Transverse colon (tissue), 4 donors: ENCODE measurements at places on chromosomes 3 and 15. TPM values are rescaled to one million over a fixed set of nuclear protein-coding genes. Genes with fewer than 3 reads are reported as not detected.

DNA sequence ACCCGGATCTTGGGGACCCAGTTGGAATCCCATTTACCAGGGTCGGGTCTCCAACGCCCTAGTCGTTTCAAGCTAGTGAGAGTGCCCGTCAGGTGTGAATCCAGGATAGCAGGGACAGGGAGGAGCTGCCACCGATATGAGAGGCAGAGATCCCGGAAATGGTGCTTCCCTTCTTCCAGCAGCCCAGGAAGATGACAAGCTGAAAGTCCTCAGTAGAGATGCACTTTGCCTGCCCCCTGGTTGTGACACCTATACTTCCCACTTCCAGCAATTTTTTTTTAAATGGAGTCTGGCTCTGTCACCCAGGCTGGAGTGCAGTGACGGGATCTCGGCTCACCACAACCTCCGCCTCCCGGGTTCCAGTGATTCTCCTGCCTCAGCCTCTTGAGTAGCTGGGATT lies 503.0 kb downstream of the NTRK3 start:
- H3K27ac ChIP-seq = no peak overlapping the region
- DNase-seq = no peak
- no peak overlapping the region for H3K4me3 ChIP-seq
- no peaks in the 10 kb centered on the region for H3K4me1 ChIP-seq
- no peaks in the 10 kb centered on the region for H3K27me3 ChIP-seq

DNA sequence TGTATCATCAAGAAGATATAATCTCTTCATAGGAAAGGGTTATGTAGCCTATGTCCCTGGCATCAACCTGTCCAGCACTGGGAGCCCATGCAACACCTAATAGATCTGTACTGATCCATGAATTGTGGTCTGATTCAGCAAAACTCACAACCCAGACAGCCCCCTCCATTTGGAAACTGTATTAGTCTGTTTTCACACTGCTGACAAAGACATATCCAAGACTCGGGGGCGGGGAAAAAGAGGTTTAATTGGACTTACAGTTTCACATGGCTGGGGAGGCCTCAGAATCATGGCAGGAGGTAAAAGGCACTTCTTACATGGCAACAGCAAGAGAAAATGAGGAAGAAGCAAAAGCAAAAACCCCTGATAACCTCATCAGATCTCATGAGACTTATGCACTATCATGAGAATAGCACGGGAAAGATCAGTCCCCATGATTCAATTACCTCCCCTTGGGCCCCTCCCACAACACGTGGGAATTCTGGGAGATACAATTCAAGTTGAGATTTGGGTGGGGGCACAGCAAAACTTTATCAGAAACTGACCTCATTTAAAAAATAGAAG lies 83.3 kb downstream of the TRIM42 start:
- no peak overlapping the region for H3K27ac ChIP-seq
- no peaks in the 10 kb centered on the region for H3K36me3 ChIP-seq
- H3K27me3 ChIP-seq = no peaks in the 10 kb centered on the region
- no peak for DNase-seq

- H3K4me3 ChIP-seq = no peak overlapping the region
- DNase-seq = peak; percentile 41
- H3K4me1 ChIP-seq = peaks cover under 1% of the 10 kb centered on the region
- H3K27me3 ChIP-seq = no peaks in the 10 kb centered on the region
- H3K27ac ChIP-seq = peak overlapping the region; percentile 28
These were observed 392.4 kb upstream of the PROK2 start for GRCh38 chr3:72177075-72178050.

GRCh38 chr3:106277731-106278130 lies 408.9 kb upstream of the CBLB start:
- H3K27me3 ChIP-seq = no peaks in the 10 kb centered on the region
- no peak overlapping the region for H3K4me3 ChIP-seq
- DNase-seq = no peak
- H3K36me3 ChIP-seq = no peaks in the 10 kb centered on the region
- H3K27ac ChIP-seq = no peak overlapping the region

DNA sequence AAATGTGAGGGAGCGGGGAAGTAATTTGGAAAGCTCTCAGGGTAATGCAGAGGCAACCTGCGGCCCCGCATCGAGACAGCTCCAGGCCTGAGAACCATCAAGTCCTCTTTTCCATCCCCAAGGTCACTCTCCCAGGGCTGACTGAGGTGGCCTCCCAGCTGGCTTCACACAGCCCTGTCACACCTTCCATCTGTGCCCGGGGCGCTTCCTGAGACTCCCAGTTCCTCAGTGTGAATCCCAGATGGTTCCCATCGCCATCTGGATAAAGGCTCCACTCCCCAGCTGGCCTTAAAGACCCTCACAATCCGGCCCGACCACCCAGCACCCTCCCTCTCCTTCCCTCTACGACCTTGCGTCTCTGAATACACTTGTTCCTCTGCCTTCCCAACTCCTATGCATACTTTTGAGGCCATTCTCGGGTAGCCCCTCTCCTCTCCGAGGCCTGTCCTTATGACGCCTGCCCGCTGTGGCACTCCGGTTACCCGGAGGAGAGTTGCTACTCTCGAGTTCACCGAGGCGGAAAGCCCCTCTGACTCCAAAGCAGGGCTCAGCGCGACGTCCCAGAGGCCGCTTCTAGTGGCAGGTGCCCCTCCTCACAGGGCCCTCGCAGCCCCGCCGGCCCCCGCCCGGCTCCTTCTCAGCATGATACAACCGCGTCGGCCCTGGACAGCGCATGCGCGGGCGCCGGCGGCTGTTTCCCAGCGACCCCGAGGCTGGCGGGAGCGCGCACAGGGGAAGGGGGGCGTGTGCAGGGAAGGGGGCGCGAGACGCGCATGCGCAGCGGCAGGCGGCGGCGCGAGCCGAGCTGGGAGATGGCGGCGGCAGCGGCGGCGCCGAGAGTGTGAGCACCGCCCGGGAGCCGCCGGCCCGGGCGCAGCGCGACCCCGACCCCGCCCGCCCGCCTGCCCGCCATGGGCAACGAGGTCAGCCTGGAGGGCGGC lies at the start of gene BSN:
TSS of gene BSN (plus strand) at position 786 of the 941 bp plus-strand sequence. CDS start at position 912, 126 bp downstream.
- DNase-seq = peak; percentile 85
- H3K27ac ChIP-seq = peak within 1 kb of the TSS; percentile 75
- H3K4me3 ChIP-seq = peak within 1 kb of the TSS; percentile 74
- no peaks in the 10 kb centered on the region for H3K36me3 ChIP-seq

DNA sequence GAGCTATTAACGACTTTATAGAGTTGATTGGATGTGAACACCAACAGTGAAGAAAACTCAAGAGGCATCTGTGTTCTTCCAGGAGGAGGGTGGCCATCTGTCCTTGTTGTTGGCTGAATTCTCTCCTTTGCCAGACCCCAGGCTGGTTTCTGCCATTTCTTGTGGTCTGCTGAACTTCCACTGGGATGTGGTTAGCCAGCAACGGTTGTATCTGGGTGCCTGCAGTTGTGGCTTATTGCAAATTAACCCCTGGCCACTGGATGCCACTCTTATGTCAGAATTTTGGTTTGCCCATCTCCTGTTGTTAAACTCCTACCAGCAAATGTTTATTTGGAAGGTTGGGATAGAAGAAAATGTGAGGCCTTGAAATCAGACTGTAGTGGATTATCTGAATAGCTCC lies 163.6 kb upstream of the TBC1D5 start:
- H3K27me3 ChIP-seq = no peaks in the 10 kb centered on the region
- no peak overlapping the region for H3K4me3 ChIP-seq
- DNase-seq = no peak
- H3K36me3 ChIP-seq = no peaks in the 10 kb centered on the region
- H3K4me1 ChIP-seq = no peaks in the 10 kb centered on the region
- H3K27ac ChIP-seq = no peak overlapping the region

DNA sequence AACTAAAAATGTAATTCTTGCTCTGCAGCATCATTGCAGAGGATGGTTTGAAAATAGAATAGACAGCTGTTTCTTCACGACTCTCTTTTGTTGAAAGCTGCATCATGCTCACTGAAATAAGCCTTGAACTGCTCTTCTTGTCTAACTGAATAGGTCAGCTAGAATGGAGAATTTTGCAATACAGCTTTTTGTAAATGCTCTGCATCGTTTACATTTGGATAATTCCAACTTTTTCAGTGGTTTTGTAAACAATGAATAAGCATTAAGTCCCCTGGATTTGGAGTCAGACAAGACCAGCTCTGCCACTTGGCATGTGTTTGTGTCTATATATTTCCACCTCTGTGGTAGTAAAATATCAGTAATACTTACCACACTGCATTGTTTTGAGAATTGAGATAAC lies 95.2 kb downstream of the PLSCR2 start:
- H3K4me3 ChIP-seq = no peak overlapping the region
- H3K4me1 ChIP-seq = no peaks in the 10 kb centered on the region
- H3K27ac ChIP-seq = no peak overlapping the region
- H3K36me3 ChIP-seq = no peaks in the 10 kb centered on the region

DNA sequence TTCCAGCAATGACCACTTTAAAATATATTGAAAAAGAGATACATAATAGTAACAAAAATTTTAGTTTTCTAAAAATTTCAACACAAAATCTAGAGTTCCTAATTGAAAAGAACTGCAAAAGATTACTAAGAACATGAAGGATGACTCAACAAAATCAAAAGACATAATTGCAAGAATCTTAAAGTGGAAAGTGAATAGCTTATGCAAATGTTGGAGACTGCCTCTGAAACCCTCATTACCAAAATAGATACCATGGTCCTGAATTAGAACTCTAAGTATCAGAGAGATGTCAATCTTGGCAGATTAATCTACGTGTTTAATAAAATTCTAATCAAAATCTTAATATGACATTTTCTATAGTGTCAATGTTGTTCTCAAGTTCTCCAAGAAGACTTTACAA lies 60.7 kb upstream of the SGO1 start:
- no peaks in the 10 kb centered on the region for H3K36me3 ChIP-seq
- no peak overlapping the region for H3K27ac ChIP-seq
- no peaks in the 10 kb centered on the region for H3K4me1 ChIP-seq
- H3K27me3 ChIP-seq = no peaks in the 10 kb centered on the region
- no peak overlapping the region for H3K4me3 ChIP-seq

- DNase-seq = no peak
- no peak overlapping the region for H3K4me3 ChIP-seq
- H3K4me1 ChIP-seq = no peaks in the 10 kb centered on the region
These were observed 514.3 kb upstream of the PPP2R3A start for GRCh38 chr3:135451037-135451785.

- H3K27ac ChIP-seq = no peak overlapping the region
- no peak overlapping the region for H3K4me3 ChIP-seq
- no peak for DNase-seq
- no peaks in the 10 kb centered on the region for H3K36me3 ChIP-seq
These were observed 161.4 kb downstream of the WNT7A start for GRCh38 chr3:13718436-13718835.

DNA sequence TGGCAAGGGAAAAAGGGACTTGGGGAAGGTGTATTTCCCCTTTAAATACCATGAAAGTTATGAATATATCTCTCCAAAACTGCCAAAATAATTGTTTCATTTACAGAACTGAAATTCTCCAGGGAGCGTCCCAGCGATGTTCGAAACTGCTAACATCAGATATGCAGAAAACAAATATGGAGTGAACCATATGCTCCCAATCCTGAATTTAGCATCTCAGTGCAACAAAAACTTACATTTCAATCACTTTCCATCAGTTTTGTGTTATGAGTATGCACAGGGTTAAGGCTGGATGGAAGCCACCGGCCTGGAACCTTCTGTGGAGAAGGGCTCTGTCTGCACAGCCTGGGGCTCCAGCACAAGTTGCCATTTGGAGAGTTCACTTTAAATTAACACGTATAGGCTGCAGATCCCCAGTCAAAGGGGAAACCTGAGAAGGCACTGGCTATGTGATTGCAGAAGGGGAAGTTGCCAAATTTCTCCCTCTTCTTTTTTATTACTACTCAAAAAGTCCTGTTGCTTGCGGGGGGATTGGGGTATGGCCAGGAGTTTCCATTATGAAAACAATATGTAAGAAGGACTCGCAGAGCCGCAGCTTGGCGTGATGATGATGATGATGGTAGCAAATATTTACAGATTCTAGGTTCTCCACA lies 56.9 kb upstream of the FOXP1 start:
- no peak overlapping the region for H3K27ac ChIP-seq
- H3K4me3 ChIP-seq = no peak overlapping the region
- H3K36me3 ChIP-seq = no peaks in the 10 kb centered on the region
- no peaks in the 10 kb centered on the region for H3K4me1 ChIP-seq
- no peaks in the 10 kb centered on the region for H3K27me3 ChIP-seq

COL6A5 gene
- not detected for total RNA-seq
